ENCODE measurements at places on chromosomes 13 and 19. TPM values are rescaled to one million over a fixed set of nuclear protein-coding genes. Genes with fewer than 3 reads are reported as not detected.

The CEACAM5 gene
- total RNA-seq: 9.5 TPM

The IFNL2 gene
- not detected for total RNA-seq

The LRRC8E gene
- 4.7 TPM for total RNA-seq

The ZNF135 gene
- total RNA-seq: 3.1 TPM

The ZNF844 gene
- total RNA-seq: 12.0 TPM

The WASF3 gene
- total RNA-seq: 13.0 TPM

The NUP62 gene
- 34.7 TPM for total RNA-seq
